ENCODE measurements at places on chromosomes 16 and 17. TPM values are rescaled to one million over a fixed set of nuclear protein-coding genes. Genes with fewer than 3 reads are reported as not detected.

The PTGES3L gene
- 41.5 TPM for polyA plus RNA-seq

The HOXB3 gene
- polyA plus RNA-seq: 0.61 TPM

The DNAH3 gene
- 0.01 TPM for polyA plus RNA-seq

The CACNA1H gene
- polyA plus RNA-seq: 5.3 TPM

The PRR35 gene
- polyA plus RNA-seq: not detected

The GRB7 gene
- polyA plus RNA-seq: 0.57 TPM

The NXN gene
- polyA plus RNA-seq: 8.6 TPM

Data from heart left ventricle (tissue), 16 donors.